Epithelial cell of proximal tubule (primary cell): ENCODE measurements at places on chromosomes 16 and 17. TPM values are rescaled to one million over a fixed set of nuclear protein-coding genes. Genes with fewer than 3 reads are reported as not detected.

DNA sequence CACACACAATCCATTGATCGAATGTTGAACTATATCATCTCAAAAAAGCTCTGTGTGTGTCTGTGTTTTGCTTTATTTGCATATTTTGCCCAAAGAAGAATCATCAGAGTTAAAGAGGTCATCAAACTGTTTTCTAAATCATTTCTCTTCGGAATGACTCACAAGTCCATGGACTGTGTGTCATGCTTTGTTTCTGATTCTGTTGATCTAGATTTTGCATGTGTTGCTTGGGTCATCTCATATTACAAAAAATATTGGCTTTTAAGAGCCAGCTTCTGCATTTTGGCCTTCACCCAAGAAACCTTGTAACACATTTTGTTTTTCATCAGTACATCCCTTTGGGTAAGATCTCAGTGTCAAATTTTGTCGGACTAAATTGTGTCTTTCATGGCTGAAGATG, 471.2 kb upstream of the HSBP1 start:
- no peak for DNase-seq

DNA sequence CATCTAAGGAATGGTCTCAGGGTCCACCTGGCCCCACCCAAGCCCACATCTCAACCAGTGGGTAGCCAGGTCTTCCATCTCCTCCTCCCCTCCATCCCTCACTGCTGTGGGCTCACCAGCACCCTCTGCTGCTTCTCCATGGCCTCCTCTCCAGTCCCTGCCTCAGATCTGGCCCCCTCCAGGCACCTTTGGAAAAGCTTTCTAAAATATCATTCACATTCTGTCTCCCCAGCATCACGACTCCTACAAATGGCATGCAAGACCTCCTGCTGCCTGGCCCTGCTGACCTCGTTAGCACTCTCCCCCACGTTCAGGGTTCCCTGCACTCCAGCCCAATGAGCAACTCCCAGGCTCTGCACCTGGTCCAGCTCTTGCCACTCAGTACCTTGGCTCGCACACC, 13.7 kb downstream of the GLP2R start:
- DNase-seq = no peak

DNA sequence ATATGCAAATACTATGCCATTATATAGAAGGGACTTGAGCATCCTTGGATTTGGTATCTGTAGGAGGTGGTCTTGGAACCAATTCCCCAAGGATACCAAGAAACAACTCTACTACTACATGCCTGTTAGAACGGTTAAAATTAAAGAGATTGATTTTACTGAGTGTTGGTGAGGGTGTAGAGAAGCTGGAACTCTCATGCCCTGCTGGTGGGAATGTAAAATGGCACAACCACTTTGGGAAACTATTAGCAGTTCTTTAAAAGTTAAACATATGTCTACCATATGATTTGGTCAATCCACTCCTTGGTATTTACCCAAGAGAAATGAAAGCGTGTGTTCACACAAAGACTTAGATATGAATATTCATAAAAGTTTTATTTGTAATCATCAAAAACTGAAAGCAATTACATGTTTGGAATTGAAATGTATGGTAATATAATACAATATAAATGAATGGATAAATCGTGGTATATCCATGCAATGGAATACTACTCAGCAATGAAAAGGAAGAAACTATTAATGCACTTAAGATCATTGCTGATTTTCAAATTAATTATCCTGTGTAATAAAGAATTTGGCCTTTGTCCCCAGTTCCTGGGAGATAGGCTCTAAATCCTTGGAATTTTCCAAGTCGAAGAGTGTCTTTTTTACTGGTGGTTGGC, 7.8 kb downstream of the MFSD6L start:
- DNase-seq = no peak

- DNase-seq = no peak
Measured at GRCh38 chr17:58974354-58974753, 132.3 kb downstream of the TRIM37 start.

DNA sequence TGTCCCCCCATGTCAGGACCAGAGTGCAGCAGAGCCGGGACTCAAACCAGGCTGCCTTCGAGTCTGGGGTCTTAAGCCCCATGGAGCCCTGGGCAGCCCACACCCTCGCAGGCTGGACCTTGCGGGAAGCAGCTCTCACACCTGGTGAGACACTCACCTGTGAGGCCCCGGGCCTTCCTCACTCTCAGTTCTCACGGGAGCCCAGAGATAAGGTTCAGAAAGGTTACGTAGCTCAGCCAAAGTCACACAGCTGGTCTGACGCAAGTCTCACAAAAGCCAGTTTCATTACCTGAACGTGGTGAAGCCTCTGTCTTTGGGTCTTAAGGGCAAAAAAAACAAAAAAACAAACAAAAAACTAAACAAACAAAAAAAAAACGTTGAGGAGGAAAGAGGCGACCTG, 32.8 kb upstream of the SSTR5 start:
- no peak for DNase-seq

DNA sequence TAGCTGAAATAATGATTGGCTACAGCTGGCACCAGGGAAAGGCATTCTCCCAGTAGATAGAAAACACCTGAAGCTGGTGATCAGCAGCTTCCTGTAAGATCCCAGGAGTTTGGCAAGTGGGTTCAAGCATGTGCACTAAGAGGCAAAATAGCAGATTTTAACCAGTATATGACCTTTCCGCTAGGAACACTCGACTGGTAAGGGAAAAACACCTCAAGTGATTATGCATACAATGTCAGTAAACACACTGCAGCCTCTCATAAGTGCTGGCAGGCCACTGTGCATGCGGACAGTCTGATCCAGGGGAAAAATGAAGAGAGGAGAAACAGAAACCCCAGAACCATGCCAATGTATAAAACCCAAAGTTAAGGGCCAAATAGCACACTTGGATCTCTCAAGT, 49.0 kb upstream of the HLF start:
- DNase-seq = no peak

GRCh38 chr16:87524407-87524806, 31.6 kb upstream of the ZCCHC14 start:
- no peak for DNase-seq

- DNase-seq = no peak
Measured at GRCh38 chr16:85698459-85698891, 9.7 kb upstream of the GINS2 start.

DNA sequence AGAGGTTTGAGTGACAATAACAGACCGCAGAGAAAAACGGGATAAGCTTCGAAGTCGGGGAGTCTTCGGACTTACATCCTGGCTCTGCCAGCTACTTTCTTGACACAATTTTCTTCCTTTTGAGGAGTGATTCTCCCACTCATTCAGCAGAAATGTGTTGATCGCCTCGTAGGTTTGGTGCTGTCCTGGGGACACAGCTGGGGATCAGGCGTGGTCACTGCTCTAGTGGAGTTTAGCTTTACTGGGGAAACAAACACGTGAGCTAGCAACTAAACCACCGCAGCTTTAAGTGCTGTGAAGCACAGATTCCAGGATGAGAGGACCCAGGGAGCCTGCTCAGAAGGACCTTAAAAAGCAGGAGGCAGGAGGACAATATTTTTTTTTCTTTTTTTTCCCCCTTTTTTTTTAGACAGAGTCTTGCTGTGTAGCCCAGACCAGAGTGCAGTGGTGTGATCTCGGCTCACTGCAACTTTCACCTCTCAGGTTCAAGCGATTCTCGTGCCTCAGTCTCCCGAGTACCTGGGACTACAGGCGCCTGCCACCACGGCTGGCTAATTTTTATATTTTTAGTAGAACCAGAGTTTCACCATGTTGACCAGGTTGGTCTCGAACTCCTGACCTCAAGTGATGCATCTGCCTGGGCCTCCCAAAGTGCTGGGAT, 858 bp downstream of the NUBP1 start:
- no peak for DNase-seq

- DNase-seq = peak; percentile 42
Measured at GRCh38 chr17:82355770-82356427, 3.1 kb upstream of the TEX19 start.

- DNase-seq = no peak
Measured at GRCh38 chr17:13597723-13598347, 3.9 kb downstream of the HS3ST3A1 start.

GRCh38 chr16:66335704-66336329, 30.7 kb upstream of the CDH5 start:
- DNase-seq = no peak

DNA sequence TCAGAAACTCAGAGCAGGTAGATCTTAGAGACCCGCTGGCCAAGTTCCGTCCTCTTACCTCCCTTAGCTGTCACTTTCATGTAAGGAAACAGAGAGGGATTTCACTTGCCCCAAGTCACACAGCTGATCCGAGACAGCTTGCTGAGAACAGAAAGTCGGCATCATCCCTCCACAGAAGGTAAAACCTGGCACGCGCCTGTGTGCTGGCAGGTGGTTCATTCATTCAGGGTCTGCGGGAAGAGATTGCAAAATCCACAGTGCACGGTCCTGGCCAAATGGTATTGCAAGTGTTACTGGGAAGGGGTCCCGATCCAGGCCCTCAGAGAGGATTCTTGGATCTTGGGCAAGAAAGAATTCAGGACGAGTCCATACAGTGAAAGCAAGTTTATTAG, 139.4 kb upstream of the RPH3AL start:
- no peak for DNase-seq

- no peak for DNase-seq
Measured at GRCh38 chr16:66487580-66488275, 60.6 kb downstream of the BEAN1 start.

GRCh38 chr16:57544124-57544653, 1.7 kb downstream of the ADGRG5 start:
- DNase-seq = no peak

- DNase-seq = no peak
Measured at GRCh38 chr16:83963277-83964119, 4.5 kb upstream of the NECAB2 start.

DNA sequence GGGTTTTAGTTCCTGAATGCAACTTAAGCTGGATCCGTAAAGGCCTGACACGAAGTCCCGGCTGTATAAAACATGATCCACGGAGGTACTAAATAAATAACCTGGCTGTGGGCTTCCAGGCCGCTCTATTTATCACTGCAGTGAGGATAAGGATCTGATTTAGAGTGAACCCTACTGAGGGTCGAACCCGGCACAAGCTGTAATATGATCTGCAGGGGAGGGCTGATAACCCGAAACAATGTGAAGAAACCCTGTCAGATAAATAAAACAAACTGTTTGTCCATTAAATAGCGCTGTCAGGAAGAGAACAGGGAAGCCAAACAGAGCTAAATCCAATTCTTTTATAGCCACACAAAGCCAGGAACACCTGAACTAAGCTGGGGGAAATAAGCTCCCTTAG, 375.6 kb upstream of the SALL1 start:
- no peak for DNase-seq

DNA sequence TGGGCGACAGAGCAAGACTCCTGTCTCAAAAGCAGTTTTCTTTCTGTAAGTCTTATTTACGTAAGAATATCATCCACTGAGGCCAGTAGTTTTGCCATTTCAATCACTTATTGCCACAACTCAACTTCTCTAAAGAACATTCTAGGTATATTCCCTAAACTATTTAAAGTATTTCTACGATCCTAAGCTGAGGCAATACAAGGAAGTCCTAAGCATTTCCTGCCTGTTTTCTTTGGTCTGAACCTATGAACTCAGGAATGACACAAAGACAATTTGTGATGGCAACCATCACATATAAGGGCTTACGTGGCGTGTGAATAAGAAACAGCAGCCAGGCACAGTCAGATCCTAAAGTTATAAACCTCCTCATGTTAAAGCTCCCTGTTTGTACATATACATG, 14.2 kb downstream of the USP36 start:
- DNase-seq = no peak

DNA sequence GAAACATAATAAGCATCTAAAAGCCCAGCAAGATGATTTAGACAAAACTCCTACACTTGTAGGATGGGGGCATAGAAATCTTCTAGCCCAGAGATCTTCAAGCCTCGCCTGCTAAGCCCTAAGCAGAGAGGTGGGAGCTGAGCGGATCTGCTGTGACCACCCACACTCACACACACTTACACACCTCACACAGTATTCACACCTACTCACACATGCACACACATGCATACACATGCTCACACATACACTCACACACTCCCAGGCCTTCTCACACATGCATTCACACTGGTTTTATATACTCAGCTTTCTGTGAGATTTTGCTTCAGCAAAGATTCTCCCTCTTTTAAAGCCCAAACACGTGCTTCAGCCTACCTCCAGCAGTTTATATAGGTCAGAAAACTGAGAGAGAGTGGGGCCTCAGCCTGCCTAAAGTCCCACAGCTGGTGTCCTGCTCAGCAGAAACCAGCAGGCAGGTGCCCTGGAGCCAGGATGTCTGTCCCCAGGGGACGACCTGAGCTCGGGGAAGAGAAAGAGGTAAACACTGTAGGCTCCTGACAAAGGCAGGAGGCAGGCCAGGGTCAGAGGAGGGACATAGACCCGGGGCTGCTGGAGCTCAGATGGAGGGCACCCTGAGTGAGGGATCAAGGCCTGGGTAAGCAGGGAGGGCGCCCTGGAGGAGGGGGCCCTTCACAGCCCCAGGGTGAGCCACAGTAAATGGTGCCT, 12.0 kb upstream of the KRT19 start:
- no peak for DNase-seq

DNA sequence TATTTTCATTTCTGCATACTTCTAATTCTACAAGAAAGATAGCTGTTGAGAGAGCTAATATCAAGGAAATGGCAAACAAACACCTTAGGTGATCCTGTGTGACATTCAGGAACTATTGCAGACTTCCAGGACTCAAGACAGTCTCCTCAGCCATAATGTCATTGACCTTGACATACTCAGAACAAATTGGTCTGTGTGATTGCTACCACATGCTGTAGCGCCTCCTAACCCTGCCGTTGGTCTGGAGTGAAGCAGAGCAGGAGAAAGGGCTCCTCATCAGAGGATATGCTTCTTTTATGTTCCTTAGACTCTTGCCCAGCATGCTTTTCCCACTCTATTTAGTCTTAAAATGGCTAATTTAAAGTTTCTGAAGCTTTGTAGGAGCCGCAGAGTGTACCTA, 194.2 kb upstream of the TBX2 start:
- DNase-seq = no peak

ARL2BP gene
- 44.6 and 55.7 TPM in 2 replicates for total RNA-seq

ABCC3 gene
- 6.3 and 6.6 TPM in 2 replicates for total RNA-seq

SOX8 gene
- total RNA-seq = not detected in 2 replicates

MED31 gene
- 10.1 and 23.9 TPM in 2 replicates for total RNA-seq

KCNJ18 gene
- not detected in 2 replicates for total RNA-seq

PPY gene
- total RNA-seq = not detected in 2 replicates

CSH1 gene
- not detected in 2 replicates for total RNA-seq

PRR35 gene
- total RNA-seq = not detected in 2 replicates
